Gastrocnemius medialis (tissue), 4 donors: ENCODE measurements at places on chromosomes 6 and 20. TPM values are rescaled to one million over a fixed set of nuclear protein-coding genes. Genes with fewer than 3 reads are reported as not detected.

- no peaks in the 10 kb centered on the region for H3K4me1 ChIP-seq
- no peak overlapping the region for H3K27ac ChIP-seq
- H3K27me3 ChIP-seq: no peaks in the 10 kb centered on the region
- no peak overlapping the region for H3K4me3 ChIP-seq
Observed at GRCh38 chr20:4038047-4038459, 22.7 kb upstream of the RNF24 start.

DNA sequence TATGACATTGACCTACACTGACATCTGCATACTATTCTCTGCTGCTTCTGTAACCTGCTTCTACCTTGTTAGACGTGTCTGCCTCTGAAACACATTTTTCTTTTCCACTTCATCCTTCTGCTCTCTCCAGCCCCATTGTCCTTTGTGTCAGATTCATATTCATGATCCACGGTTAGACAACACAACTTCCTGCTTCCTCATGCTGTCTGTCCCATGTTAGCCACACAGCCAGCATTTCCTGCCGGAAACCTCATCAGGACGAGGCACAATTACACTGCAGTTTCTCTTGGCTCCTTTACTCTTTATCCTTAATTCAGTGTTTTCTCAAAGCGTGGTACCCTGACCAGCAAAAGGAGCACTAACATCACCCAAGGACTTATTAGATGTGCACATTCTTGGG is 150.2 kb downstream of the TBC1D7 start:
- H3K36me3 ChIP-seq: no peaks in the 10 kb centered on the region
- no peaks in the 10 kb centered on the region for H3K4me1 ChIP-seq
- H3K27ac ChIP-seq: no peak overlapping the region

The SH3BGRL2 gene
- 9.6 TPM for total RNA-seq

The CST4 gene
- not detected for total RNA-seq

DNA sequence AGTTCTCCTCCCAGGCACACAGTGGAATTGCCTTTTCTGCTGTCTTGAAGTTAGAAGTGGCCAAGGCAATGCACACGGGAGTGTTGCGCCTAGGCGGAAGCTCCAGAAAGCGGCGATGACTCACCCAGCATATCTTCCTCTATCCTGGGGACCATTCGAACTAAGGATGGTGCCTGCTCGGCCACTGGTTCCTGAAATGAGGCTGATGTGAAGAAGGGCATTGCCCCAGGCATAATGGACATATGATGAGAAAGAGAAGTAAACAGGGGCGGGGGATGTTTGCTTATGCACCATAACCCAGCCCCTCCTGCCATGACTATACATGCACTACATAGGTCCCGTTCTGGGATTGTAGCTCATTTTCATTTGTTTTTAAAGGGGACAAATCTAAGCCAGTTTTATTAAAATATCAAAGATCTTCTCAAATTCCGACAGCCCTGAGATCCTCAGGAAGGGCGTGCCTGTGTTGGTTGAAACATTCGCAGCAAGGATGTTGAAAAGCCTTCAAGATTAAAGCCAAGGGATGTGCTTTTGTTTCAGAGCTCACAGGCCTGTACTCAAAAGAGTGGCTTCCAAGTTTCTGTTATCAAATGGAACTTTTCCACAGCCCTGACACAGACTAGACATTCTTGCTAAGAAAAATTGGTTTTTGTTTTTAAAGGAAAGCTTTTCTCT is 218.5 kb downstream of the LY86 start:
- no peak overlapping the region for H3K27ac ChIP-seq
- H3K4me1 ChIP-seq: peaks cover 7% of the 10 kb centered on the region
- H3K4me3 ChIP-seq: no peak overlapping the region
- peak; percentile 41 for DNase-seq
- no peaks in the 10 kb centered on the region for H3K36me3 ChIP-seq

The TP53INP2 gene
- 26.7 TPM for total RNA-seq

The KATNA1 gene
- 16.0 TPM for total RNA-seq

GRCh38 chr20:23605867-23606651 is at the start of gene CST9:
CST9 (minus strand) TSS chr20:23605917; CDS start chr20:23605864, 53 bp downstream.
- DNase-seq: no peak
- H3K36me3 ChIP-seq: no peaks in the 10 kb centered on the region
- H3K27me3 ChIP-seq: no peaks in the 10 kb centered on the region
- H3K4me1 ChIP-seq: no peaks in the 10 kb centered on the region

The HLA-DQB1 gene
- total RNA-seq: 1.5 TPM

GRCh38 chr20:38001981-38002380 is 31.3 kb downstream of the TTI1 start:
- no peak overlapping the region for H3K27ac ChIP-seq
- peaks cover 6% of the 10 kb centered on the region for H3K36me3 ChIP-seq
- no peaks in the 10 kb centered on the region for H3K27me3 ChIP-seq
- no peak overlapping the region for H3K4me3 ChIP-seq

DNA sequence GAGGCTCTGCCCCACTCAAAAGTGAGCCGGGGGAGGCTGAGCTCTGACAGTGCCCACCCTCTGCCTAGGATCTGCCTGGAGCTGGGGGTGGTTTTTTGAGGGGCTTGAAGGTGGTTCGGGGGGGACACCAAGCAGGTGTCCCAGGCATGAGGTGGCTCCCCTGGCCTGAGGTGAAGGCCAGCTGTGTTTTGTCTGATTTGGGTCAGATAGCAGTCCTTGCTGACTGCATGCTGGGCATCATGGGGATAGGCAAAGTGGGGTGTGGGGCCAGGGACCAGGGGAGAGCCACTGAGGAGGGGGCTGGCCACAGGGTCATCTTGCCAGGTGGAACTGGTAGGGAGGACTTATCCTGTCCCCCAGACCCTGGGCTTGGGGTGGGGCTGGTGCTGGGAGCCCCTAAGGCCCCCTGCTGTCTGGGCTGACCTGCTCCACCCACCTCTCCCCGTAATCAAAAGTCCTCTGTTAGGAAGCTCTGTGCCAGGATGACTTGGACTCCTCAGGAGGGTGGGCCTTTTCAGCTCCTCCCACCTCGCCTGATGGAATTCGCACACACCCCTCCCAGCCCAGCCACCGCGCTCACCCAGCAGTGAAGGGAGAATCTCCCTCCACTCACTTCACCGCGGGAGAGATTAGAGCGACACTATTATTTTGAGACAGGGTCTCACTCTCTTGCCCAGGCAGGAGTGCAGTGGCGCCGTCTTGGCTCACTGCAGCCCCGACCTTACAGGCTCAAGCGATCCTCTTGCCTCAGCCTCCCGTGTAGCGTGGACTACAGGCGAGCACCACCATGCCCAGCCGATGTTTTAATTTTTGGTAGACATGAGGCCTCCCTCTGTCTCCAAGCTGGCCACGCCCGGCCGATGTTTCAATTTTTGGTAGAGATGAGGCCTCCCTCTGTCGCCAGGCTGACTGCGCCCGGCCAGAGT is 1.5 kb upstream of the COL9A3 start:
- H3K4me3 ChIP-seq: no peak overlapping the region
- peaks cover 20% of the 10 kb centered on the region for H3K4me1 ChIP-seq
- no peak for DNase-seq
- no peak overlapping the region for H3K27ac ChIP-seq
- no peaks in the 10 kb centered on the region for H3K36me3 ChIP-seq

The PREP gene
- total RNA-seq: 59.5 TPM

The MRAP2 gene
- total RNA-seq: 0.29 TPM

DNA sequence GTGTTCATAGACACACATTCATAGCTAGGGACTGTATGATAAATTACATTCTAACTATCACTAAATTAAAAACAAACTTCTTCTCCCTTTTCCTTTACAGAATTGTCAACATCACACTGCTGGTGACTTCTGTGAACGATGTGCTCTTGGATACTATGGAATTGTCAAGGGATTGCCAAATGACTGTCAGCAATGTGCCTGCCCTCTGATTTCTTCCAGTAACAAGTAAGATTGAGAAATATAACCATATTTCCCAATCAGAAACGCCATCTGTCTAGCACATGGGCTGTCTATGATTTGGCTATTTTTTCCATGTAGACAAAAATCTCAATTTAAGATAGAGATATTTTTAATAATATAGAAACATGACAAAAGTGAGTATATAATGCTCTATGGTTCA is 367.7 kb downstream of the ARHGAP18 start:
- no peaks in the 10 kb centered on the region for H3K27me3 ChIP-seq
- H3K4me1 ChIP-seq: no peaks in the 10 kb centered on the region
- no peak for DNase-seq
- no peak overlapping the region for H3K27ac ChIP-seq
- H3K36me3 ChIP-seq: no peaks in the 10 kb centered on the region

DNA sequence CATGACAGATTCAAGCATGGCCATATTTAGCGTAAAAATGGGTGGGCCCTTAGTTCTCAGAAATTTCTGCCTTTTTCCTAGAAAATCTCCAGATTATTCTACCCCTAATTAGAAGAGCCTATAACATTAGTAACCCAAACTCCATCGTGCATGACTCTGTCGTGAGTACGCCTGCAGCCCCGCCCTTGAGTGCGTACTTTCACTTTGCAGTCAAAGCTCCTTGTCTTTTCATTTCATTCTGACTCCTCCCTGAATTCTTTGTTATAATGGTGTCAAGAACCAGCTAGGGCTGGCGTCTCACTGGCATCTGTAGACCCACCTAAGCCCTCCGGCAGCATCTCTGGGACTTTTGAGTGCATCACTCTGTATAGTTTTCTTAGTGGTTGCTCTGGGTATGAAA is 61.7 kb upstream of the NOX3 start:
- H3K36me3 ChIP-seq: no peaks in the 10 kb centered on the region
- no peak overlapping the region for H3K27ac ChIP-seq
- no peaks in the 10 kb centered on the region for H3K4me1 ChIP-seq

The SLC17A2 gene
- total RNA-seq: 0.11 TPM

GRCh38 chr6:68919537-68919936 is 284.5 kb downstream of the ADGRB3 start:
- DNase-seq: no peak
- H3K36me3 ChIP-seq: no peaks in the 10 kb centered on the region
- H3K27ac ChIP-seq: no peak overlapping the region
- no peak overlapping the region for H3K4me3 ChIP-seq
- H3K4me1 ChIP-seq: no peaks in the 10 kb centered on the region
- no peaks in the 10 kb centered on the region for H3K27me3 ChIP-seq

DNA sequence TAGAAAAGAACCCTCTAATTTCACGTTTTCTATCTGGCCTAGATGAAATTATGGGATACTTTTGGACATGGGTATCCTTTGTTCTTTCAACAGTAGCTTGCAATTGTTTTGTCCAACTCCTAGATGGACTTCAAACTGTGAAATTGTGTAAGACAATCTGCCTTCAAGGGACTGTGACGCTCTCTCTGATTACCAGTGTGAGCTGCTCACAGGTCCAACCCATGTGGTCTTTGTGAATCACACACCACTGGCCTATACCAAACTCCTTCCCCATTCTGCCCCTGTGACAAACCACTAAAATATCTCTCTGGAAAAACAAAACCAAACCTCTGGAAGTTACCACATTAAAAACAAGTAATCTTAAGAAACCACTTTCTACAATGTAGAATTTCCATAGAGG is 59.5 kb downstream of the NINL start:
- no peaks in the 10 kb centered on the region for H3K27me3 ChIP-seq
- H3K36me3 ChIP-seq: no peaks in the 10 kb centered on the region
- no peak for DNase-seq
- no peak overlapping the region for H3K27ac ChIP-seq
- no peaks in the 10 kb centered on the region for H3K4me1 ChIP-seq

GRCh38 chr6:69732640-69733039 is 64.2 kb downstream of the LMBRD1 start:
- peaks cover 10% of the 10 kb centered on the region for H3K4me1 ChIP-seq
- H3K27me3 ChIP-seq: no peaks in the 10 kb centered on the region
- no peak overlapping the region for H3K4me3 ChIP-seq

The DYNLT2 gene
- 1.1 TPM for total RNA-seq

GRCh38 chr20:50092436-50092835 is 20.5 kb downstream of the UBE2V1 start:
- H3K27me3 ChIP-seq: no peaks in the 10 kb centered on the region
- no peak for DNase-seq
- H3K36me3 ChIP-seq: no peaks in the 10 kb centered on the region
- H3K27ac ChIP-seq: peak overlapping the region; percentile 5

GRCh38 chr6:68634726-68635411 is at the start of gene ADGRB3:
ADGRB3 (plus strand) TSS chr6:68635282; CDS start chr6:68638676, 3,394 bp downstream.
- peak within 1 kb of the TSS; percentile 75 for H3K27ac ChIP-seq
- H3K4me3 ChIP-seq: peak within 1 kb of the TSS; percentile 75
- H3K36me3 ChIP-seq: no peaks in the 10 kb centered on the region

DNA sequence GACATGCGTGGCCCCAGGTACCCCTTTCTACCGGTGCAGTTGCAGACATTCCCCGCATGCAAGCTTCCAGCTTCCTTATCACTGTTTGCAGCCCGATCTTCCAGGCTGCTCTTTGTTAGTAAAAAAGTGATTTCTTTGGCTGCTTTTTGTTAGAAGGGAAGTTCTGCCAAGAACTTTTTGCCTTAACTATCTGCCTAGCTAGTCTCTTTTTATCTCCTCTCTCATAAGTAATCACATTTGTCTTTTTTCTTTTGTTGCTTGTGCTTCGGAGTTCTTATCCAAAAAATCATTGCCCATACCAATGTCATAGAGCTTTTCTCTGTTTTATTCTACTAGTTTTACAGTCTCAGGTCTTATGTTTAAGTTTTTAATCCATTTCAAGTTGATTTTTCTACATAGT is 20.3 kb downstream of the FAM162B start:
- H3K27ac ChIP-seq: no peak overlapping the region
- no peaks in the 10 kb centered on the region for H3K27me3 ChIP-seq
- no peaks in the 10 kb centered on the region for H3K36me3 ChIP-seq
- no peaks in the 10 kb centered on the region for H3K4me1 ChIP-seq
- DNase-seq: no peak

GRCh38 chr6:132683543-132683942 is 24.6 kb upstream of the TAAR1 start:
- no peaks in the 10 kb centered on the region for H3K27me3 ChIP-seq
- no peaks in the 10 kb centered on the region for H3K36me3 ChIP-seq
- DNase-seq: no peak
- H3K27ac ChIP-seq: no peak overlapping the region
- no peaks in the 10 kb centered on the region for H3K4me1 ChIP-seq
- no peak overlapping the region for H3K4me3 ChIP-seq

The RBPJL gene
- not detected for total RNA-seq

GRCh38 chr6:113558431-113558830 is 298.7 kb upstream of the MARCKS start:
- no peak overlapping the region for H3K4me3 ChIP-seq
- no peaks in the 10 kb centered on the region for H3K27me3 ChIP-seq
- no peak overlapping the region for H3K27ac ChIP-seq
- no peaks in the 10 kb centered on the region for H3K4me1 ChIP-seq

- no peak for DNase-seq
- no peaks in the 10 kb centered on the region for H3K27me3 ChIP-seq
Observed at GRCh38 chr6:89527634-89528033, 94.7 kb downstream of the ANKRD6 start.

- no peaks in the 10 kb centered on the region for H3K27me3 ChIP-seq
- no peak overlapping the region for H3K4me3 ChIP-seq
- no peak for DNase-seq
- H3K27ac ChIP-seq: no peak overlapping the region
- no peaks in the 10 kb centered on the region for H3K36me3 ChIP-seq
- peaks cover 12% of the 10 kb centered on the region for H3K4me1 ChIP-seq
Observed at GRCh38 chr6:2799936-2800527, 34.8 kb downstream of the WRNIP1 start.

- H3K27me3 ChIP-seq: no peaks in the 10 kb centered on the region
- no peak overlapping the region for H3K4me3 ChIP-seq
- DNase-seq: no peak
- no peaks in the 10 kb centered on the region for H3K4me1 ChIP-seq
- H3K27ac ChIP-seq: no peak overlapping the region
- H3K36me3 ChIP-seq: no peaks in the 10 kb centered on the region
Observed at GRCh38 chr6:13163161-13163944, 165.0 kb downstream of the TBC1D7 start.

The TP53TG5 gene
- not detected for total RNA-seq

- no peak overlapping the region for H3K27ac ChIP-seq
- no peaks in the 10 kb centered on the region for H3K27me3 ChIP-seq
- H3K36me3 ChIP-seq: peaks cover 44% of the 10 kb centered on the region
- H3K4me1 ChIP-seq: peaks cover 8% of the 10 kb centered on the region
Observed at GRCh38 chr20:33391722-33392415, 9.4 kb downstream of the CDK5RAP1 start.
